ENCODE measurements at places on chromosomes 13 and 19.

DNA sequence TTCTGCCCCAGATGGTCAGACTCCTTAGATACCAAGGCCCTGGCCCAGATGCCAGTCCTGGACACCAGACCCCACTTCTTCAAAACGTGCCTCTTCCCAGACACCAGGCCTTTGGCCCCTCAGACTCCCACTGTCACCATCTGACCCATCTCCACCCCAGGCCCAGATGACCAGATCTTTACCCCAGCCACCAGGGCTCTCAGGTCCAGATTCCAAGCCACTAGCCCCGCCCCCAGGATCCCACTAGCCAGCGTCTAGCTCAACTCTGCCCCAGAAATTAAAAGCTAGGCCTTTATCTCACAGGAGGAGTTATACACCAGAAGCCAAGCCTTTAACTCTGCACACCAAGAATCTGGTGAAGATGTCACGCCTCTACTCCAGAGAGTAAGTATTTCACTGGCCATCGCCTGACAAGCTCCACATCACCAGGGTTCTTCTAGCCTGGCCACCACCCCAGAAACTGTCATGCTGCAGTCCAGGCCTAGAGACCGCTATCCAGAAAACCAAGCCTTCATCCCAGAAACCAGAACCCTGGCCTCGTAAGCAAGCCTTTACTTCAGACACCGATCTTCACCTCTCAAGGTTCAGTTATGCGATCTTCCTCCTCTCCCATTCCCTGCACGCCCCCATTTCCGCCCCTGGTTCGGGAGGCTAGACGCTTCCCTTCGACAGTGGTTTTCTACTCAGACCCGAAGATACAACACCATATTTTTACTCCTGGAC, 595 bp downstream of the XAB2 start:
- DNase-seq: no peak
- no peaks in the 10 kb centered on the region for H3K27me3 ChIP-seq
- peak overlapping the region; percentile 83 for H3K4me3 ChIP-seq
- H3K4me1 ChIP-seq: peaks cover 27% of the 10 kb centered on the region

DNA sequence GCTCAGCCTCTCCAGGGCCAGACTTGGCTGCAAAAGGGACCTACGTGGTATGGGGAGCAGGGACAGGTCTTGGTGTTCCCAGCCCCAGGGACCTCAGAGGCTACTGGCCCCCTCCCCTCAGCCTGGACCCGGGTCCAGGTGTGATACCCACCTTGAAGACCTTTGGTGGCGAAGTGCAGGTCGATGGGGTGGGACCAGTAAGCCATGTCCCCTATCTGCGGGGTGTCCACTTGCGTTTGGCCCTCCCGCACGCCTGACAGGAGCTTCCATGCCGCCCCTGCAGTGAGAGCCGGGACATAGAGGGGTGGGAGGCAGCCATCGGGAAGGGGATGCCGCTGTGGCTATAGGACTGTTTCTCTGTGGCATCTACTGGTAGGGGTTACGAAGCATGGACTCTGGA, 4.0 kb upstream of the TGFB1 start:
- peaks cover 20% of the 10 kb centered on the region for H3K27me3 ChIP-seq
- H3K4me3 ChIP-seq: no peak overlapping the region
- DNase-seq: no peak
- no peak overlapping the region for H3K27ac ChIP-seq
- H3K36me3 ChIP-seq: no peaks in the 10 kb centered on the region

GRCh38 chr19:14774373-14774772, 4.0 kb downstream of the ADGRE2 start:
- peaks cover 3% of the 10 kb centered on the region for H3K27me3 ChIP-seq
- H3K4me1 ChIP-seq: no peaks in the 10 kb centered on the region
- H3K27ac ChIP-seq: no peak overlapping the region
- no peak for DNase-seq
- no peak overlapping the region for H3K4me3 ChIP-seq

DNA sequence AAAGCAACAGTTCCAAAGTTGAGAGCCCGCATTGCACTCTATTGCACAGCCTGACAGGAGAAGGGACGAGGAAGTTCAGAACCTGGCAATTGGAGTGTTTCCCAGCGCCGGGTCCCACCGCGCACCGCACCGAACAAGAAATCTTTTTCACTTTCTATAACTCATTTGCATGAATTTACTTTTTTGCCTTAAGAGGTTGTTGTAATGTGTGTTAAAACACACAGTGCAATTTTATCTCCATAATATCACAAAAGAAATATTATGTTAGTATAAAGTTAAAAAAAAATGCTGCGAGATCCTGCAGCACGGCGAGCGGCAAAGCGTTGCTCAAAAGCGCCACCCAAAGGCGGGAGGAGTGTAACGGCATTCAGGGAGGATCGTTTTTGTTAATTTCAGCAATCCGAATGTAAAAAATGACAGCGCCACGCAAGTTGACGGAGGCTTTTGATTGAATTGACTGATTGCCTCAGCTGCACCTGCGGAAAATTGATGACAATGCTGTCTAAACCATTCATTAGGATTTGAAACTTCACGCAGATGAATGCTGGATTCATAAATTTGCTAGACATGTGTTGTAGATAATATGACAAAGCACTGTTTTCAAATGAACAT, 303.6 kb upstream of the ZNF507 start:
- no peak for DNase-seq
- peaks cover 10% of the 10 kb centered on the region for H3K27me3 ChIP-seq
- no peak overlapping the region for H3K27ac ChIP-seq
- no peaks in the 10 kb centered on the region for H3K36me3 ChIP-seq

DNA sequence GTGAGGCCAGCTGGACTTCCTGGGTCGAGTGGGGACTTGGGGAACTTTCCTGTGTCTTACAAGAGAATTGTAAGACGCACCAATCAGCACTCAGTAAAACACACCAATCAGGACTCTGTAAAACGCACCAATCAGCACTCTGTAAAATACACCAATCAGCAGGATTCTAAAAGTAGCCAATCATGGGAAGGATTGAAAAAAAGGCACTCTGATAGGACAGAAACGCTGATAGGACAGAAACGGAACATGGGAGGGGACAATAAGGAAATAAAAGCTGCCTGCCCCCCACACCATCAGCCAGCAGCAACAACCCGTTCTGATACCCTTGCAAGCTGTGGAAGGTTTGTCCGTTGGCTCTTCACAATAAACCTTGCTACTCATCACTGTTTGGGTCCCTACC, 73.1 kb upstream of the SGCG start:
- no peak overlapping the region for H3K27ac ChIP-seq
- H3K36me3 ChIP-seq: no peaks in the 10 kb centered on the region
- no peaks in the 10 kb centered on the region for H3K27me3 ChIP-seq
- H3K4me3 ChIP-seq: no peak overlapping the region
- no peak for DNase-seq

Measured in gastrocnemius medialis (tissue), 4 donors.